ENCODE measurements at places on chromosomes 5 and 9.
A peak's percentile ranks its signal among the peaks of the same experiment; 100 is the strongest.

- no peak for DNase-seq
Observed at GRCh38 chr5:43033841-43034590, 6.1 kb downstream of the ANXA2R start.

DNA sequence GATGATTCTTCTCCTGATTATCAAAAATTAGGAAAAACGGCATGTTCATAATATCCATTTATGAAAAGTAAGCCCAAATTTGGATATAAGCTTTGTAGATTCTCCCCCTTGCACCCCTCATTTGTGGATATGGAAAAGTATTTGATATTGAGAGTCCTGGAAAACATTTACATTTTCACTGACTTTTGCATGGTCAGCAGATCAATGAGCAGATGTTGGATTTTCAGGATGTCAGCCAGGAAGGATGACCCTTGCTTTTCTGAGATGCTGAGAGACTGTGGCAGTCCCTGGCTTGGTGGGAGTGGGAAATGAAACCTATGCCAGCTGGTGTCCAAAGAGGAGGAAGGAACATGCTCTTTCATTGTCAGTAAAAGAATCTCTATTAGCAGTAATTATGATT is 410.8 kb downstream of the DMAC1 start:
- DNase-seq: no peak

- DNase-seq: peak; percentile 11
Observed at GRCh38 chr5:52800394-52801213, 12.9 kb downstream of the ITGA1 start.

- DNase-seq: no peak
Observed at GRCh38 chr5:59036274-59036961, 453.5 kb downstream of the RAB3C start.

DNA sequence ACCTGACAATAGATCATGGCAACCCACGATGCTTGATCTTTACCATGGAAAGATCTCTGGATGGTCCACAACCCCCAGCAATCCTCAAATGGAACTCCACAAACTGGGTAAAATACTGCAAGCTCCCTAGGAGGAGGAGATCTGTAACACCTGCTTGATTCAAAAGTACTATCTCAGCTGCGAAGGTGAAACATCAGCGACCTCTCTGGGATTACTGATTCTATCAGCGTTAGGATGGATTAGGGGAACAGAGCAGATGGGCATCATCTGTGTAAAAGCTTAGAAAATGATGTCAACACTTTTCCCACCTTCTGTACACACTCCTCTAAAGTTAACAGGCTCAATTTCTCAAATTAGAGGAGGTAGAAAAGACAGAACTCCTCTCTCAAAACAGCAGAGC is 31.5 kb upstream of the TRPC7 start:
- DNase-seq: no peak

DNA sequence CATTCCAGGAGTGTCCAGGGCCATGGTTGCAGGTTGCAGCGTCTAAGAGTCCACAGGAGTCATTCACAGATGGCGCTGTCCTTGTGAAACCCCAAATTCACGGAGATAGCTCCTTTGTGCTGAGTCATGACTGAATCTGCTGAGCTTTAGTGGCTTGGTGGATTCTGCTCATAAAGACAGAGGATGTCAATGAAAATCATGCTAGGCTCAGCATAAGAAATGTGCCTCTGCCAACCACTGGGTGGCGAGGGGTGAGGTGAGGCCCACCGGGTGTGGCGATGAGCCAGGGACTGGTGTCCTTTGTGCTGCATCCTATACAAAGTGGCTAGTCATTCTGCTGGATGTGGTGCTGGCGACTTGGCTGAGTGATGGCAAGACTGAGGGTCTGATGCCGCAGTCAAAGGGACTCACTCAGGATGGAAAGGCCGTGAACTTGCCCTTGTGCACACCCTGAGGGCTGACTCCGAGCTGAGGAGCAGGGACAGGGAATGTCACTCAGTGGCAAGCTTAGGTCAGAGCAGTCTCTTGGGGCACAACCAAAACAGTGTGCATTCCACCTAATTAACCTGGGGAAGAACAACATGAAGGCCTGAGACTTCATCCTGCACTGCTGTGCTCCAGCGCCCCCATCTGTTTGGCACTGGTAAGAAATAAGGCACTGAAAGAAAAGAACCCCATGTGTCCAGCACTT is 71.5 kb downstream of the DAP start:
- no peak for DNase-seq

GRCh38 chr9:15505921-15506320 is 4.8 kb downstream of the PSIP1 start:
- DNase-seq: no peak

DNA sequence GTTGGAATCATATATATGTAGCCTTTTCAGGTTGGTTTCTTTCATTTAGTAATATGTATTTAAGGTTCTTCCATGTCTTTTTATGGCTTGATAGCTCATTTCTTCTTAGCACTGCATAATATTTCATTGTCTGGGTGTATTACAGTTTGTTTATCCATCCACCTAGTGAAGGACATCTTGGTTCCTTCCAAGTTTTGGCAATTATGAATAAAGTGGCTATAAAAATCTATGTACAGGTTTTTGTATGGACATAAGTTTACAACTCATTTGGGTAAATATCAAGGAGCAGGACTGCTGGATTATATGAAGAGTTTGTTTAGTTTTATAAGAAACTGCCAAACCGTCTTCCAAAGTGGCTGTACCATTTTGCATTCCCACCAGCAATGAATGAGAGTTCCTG is 11.7 kb downstream of the PPP6C start:
- no peak for DNase-seq

DNA sequence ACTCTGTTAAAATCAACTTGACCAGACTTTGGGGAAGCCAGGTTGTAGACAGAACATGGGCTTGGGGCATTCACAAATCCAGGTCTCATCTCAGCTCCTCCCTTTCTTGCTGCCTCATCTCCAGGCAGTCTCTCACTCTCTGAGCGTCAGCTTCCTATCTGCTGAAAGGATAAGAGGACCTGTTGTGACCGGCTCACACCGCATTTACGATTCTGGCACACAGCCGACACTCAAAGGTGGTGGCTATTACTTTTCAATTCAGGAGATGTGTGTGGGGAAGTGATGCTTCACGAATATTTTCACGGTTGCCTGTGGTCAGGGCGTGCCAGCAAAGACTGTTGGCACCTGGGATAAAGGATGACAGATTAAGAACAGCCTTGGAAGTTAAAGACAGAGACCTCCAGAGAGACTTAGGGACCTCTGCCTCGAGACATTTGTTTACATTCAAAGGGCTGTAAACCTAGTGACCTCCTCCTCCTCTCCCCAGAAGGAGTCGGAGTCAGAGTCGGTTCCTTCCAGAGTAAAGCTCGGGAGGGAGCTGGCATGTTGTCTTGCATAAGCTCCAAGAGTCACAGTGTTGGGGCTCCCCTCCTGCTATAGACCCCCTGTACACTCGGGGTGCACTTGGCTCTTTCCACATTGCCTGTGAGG is 83.2 kb downstream of the AK8 start:
- peak; percentile 51 for DNase-seq

- DNase-seq: no peak
Observed at GRCh38 chr5:96720408-96720807, 58.2 kb downstream of the CAST start.

GRCh38 chr5:172481011-172481800 is 26.9 kb upstream of the SH3PXD2B start:
- DNase-seq: no peak
